Cardiac muscle cell (in vitro differentiated cells and primary cell): ENCODE measurements at places on chromosomes 16 and 17. TPM values are rescaled to one million over a fixed set of nuclear protein-coding genes. Genes with fewer than 3 reads are reported as not detected.

Gene CDRT15L2
- not detected in 2 replicates for total RNA-seq

Gene SBK1
- 11.7 and 12.0 TPM in 2 replicates for total RNA-seq

Gene NT5C3B
- 164 and 190 TPM in 2 replicates for total RNA-seq

Gene KRT27
- not detected in 2 replicates for total RNA-seq

Gene CRYM
- 0.21 TPM in 1 of 2 replicates, not detected in the other for total RNA-seq

Gene KRTAP4-4
- not detected in 2 replicates for total RNA-seq

Gene TBC1D3H
- not detected in 2 replicates for total RNA-seq

Gene SLC9A5
- 1.6 and 4.6 TPM in 2 replicates for total RNA-seq

Gene SLC6A4
- total RNA-seq, result 0.36 and 0.85 TPM in 2 replicates

Gene C16orf74
- total RNA-seq, result 30.9 and 49.7 TPM in 2 replicates

Gene MT4
- total RNA-seq, result not detected in 2 replicates

Gene EME1
- 7.9 and 13.4 TPM in 2 replicates for total RNA-seq

Gene CPNE7
- total RNA-seq, result 0.88 and 2.2 TPM in 2 replicates

Gene CDH1
- total RNA-seq, result 0.74 and 1.4 TPM in 2 replicates

Gene CYBA
- 174 and 218 TPM in 2 replicates for total RNA-seq

Gene CHAD
- 0.11 TPM in 1 of 2 replicates, not detected in the other for total RNA-seq

Gene KRT33B
- not detected in 2 replicates for total RNA-seq

Gene CD300LB
- not detected in 2 replicates for total RNA-seq

Gene ZFPM1
- 9.4 and 11.9 TPM in 2 replicates for total RNA-seq

Gene GCGR
- 0.15 TPM in 1 of 2 replicates, not detected in the other for total RNA-seq

Gene VMO1
- total RNA-seq, result 0.78 and 2.2 TPM in 2 replicates

Gene CDT1
- total RNA-seq, result 24.5 and 29.6 TPM in 2 replicates

Gene VPS35
- total RNA-seq, result 58.9 and 63.2 TPM in 2 replicates

Gene NOS2
- total RNA-seq, result 0.04 and 0.54 TPM in 2 replicates

Gene ABCA10
- total RNA-seq, result 0.04 TPM in 1 of 2 replicates, not detected in the other

Gene NPW
- 3.3 and 16.2 TPM in 2 replicates for total RNA-seq

Gene RNF112
- total RNA-seq, result 1.2 and 2.6 TPM in 2 replicates

Gene TAC4
- not detected in 2 replicates for total RNA-seq

Gene GRIN2A
- total RNA-seq, result 1.7 and 5.5 TPM in 2 replicates

Gene TBX2
- 228 and 273 TPM in 2 replicates for total RNA-seq

Gene SETD6
- total RNA-seq, result 23.0 and 47.6 TPM in 2 replicates

Gene NCOR1
- total RNA-seq, result 91.4 and 119 TPM in 2 replicates

Gene CIBAR2
- total RNA-seq, result not detected in 2 replicates

Gene ZNF597
- total RNA-seq, result 1.2 and 2.1 TPM in 2 replicates

Gene SLC13A2
- total RNA-seq, result not detected in 2 replicates

Gene VASN
- 23.3 and 33.3 TPM in 2 replicates for total RNA-seq

Gene HYDIN
- total RNA-seq, result 0.95 and 2.0 TPM in 2 replicates

Gene CLN3
- total RNA-seq, result 25.2 and 29.3 TPM in 2 replicates

Gene RNF213
- total RNA-seq, result 12.8 and 24.9 TPM in 2 replicates

Gene C17orf50
- 0.21 and 0.74 TPM in 2 replicates for total RNA-seq

Gene GPR142
- not detected in 2 replicates for total RNA-seq
